ENCODE measurements at places on chromosomes 5 and 9.
A peak's percentile ranks its signal among the peaks of the same experiment; 100 is the strongest.

GRCh38 chr9:130921300-130921988 is 17.6 kb downstream of the FIBCD1 start:
- no peak for DNase-seq

DNA sequence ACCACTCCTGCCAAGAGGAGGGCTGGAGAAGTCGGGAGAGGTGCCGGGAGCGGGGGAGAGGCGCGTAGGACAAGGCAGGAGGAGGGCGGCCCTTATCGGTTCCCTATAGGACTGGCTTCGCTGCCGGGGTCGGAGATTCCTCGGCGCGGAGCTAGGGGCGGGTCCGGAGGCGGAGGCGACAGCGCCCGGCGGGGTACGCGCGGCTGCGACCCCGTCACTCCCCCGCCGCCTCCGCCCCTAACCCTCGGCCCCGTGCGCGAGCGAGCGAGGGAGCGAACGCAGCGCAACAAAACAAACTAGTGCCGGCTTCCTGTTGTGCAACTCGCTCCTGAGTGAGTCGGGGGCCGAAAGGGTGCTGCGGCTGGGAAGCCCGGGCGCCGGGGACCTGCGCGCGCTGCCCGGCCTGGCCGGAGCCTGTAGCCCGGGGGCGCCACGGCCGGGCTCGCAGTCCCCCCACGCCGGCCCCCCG is 2.0 kb downstream of the GLIS3 start:
- peak; percentile 32 for DNase-seq

GRCh38 chr9:36401164-36401740 is 1.2 kb upstream of the RNF38 start:
- DNase-seq: no peak

GRCh38 chr9:76926324-76926741 is 20.4 kb upstream of the PRUNE2 start:
- no peak for DNase-seq

GRCh38 chr5:78399116-78399515 is 38.7 kb downstream of the SCAMP1 start:
- DNase-seq: no peak

DNA sequence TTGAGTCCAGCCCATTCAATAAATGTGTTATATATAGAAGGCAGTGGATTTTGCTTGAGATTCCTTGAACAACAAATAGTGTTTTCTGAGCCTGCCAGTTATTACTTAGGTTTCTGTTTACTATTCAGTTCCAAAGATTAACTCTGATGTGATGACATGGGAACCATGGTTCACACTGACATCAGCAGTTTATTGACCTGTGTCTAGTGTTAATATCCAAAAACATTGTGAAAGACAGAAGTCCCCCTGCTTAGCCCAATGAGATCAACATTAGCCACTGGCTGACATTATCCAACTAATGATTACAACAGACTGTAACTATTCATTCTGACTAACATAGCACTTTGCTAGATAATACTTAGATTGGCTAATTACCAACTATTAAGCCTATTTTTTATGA is 14.9 kb downstream of the APBA1 start:
- DNase-seq: no peak

GRCh38 chr9:124602204-124602603 is 95.0 kb upstream of the NR5A1 start:
- no peak for DNase-seq

DNA sequence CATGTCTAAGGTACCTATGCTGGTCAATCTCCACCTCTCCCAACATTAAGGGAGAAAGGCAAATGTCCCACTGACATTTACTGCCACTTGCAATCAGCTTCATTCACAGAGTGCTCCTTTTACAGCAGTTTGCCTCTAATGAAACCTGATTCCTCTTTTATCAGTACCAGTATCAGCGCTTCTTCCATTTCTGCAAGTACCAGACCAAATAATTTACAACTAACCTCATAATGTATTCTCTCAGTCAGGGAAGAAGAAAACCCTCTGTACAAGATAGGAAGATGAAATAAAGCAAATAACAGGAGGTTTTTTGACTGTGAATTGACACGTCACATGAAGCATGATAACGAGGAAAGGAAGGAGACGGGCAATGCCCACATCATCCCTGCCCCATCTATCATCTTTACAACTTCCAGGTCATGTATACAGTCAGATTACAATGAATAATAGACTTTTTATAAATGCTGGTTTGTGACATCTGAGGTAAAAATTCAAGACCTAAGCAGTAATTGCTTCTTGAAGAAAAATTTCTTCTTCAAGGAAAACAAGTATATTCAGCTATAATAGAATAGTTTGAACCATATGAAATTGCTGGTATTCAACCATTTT is 21.9 kb downstream of the ABITRAM start:
- DNase-seq: no peak

DNA sequence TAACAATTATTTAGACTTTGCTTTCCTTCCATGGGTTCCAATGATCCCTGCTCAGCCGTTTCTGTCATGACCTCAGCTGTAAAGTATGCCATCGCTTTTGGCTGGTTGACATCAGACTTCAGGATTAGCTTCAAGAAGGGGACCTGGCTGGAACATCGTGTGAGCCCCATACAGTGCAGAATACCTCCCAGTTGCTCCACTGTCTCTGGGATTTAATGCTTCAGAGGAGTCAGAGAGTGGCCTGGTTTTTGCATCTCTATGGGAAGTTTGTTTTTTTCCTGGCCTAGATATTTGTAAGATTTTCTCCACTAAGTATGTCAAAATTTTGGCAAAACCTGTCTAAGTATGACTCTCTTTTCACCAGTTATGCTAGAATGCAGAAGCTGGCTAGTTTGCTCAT is 216.9 kb downstream of the GABBR2 start:
- DNase-seq: no peak

- no peak for DNase-seq
Measured at GRCh38 chr9:126154869-126155268, 171.8 kb upstream of the MVB12B start.

DNA sequence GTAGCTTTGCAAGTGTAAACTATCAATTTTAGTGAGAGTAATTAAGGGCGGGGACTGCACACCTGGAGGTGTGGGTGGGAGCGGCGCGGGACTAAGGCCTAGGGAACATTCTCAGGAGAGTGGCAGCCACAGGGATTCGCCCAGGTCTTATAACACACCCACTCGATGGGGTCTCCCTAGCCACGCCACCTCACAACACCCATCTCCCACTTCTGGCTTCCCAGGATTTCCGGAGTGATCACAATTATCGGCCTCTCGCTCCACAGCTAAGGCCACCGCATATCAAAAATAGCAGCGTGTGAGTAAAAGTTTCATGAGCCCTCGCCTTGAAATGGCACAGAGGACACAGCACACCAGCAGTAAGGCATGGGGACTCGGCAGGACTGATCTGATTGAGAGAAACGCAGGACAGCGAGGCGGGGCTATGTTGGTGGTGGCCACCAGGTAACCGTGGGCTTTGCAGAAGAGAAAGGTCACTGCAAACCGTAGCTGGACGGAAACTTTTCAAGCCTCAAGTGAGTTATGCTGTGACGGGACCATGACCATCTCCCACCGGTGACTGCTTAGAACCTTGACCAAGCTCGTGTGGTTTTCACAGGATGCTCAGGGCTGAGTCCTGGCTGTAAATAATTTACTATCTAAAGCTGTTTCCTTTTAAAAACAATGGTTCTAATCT is 1.1 kb upstream of the LPAR1 start:
- DNase-seq: no peak

- DNase-seq: no peak
Measured at GRCh38 chr5:125575891-125576505, 829.6 kb upstream of the ZNF608 start.

GRCh38 chr5:2112173-2113025 is 229.7 kb upstream of the IRX4 start:
- no peak for DNase-seq

DNA sequence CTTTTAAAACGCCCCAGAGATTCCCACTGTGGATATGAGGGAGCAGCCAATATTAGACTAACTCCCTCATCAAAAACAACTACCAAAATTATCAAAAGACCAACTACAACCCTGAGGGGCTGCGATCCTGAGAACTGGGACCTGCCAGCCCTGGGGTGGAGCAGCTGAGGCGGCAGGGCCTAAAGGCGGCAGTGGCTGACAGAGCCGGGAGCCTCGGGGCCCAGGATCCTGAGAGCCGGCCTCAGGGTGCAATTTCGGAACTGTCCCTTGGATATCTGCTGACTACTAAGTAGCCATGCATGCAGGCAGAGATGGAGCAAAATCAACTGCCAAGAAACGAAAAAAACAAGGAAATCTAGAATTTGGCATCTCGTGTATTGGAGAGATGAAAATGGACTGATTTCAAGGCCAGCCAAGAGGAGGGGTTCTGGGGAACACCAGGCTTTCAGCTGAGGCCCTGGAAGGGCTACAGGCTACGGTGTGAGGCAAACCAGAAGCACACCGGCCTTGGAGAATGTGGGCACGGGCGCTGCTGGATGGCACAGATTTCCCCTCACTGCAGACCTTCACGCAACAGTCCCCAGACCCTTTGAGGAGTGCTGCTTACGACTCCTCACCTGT is 63.6 kb upstream of the UBAC1 start:
- DNase-seq: no peak

GRCh38 chr9:137166380-137167229 is 3.2 kb downstream of the LRRC26 start:
- no peak for DNase-seq

- no peak for DNase-seq
Measured at GRCh38 chr5:113099822-113100221, 123.2 kb downstream of the DCP2 start.

DNA sequence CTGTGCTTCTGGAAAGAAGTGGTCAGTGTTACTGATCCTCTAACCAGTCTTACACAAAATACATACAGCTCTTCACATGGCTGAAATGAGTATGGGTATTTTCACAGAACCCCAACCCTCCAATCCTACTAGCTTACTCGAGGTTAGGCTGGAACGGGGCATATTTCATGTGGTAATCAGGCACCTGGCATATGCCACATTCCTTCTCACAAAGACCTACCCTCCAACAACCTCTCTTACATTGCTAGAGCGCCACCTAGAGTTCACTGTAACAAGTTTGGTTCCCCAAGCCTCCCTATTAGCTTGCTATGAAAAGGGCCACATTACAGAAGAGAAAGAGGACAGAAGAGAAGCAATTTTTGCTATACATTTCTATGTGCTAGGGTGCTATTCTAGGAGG is 597.3 kb downstream of the PRELID2 start:
- no peak for DNase-seq

GRCh38 chr5:64838376-64838775 is 69.6 kb downstream of the CWC27 start:
- DNase-seq: no peak

DNA sequence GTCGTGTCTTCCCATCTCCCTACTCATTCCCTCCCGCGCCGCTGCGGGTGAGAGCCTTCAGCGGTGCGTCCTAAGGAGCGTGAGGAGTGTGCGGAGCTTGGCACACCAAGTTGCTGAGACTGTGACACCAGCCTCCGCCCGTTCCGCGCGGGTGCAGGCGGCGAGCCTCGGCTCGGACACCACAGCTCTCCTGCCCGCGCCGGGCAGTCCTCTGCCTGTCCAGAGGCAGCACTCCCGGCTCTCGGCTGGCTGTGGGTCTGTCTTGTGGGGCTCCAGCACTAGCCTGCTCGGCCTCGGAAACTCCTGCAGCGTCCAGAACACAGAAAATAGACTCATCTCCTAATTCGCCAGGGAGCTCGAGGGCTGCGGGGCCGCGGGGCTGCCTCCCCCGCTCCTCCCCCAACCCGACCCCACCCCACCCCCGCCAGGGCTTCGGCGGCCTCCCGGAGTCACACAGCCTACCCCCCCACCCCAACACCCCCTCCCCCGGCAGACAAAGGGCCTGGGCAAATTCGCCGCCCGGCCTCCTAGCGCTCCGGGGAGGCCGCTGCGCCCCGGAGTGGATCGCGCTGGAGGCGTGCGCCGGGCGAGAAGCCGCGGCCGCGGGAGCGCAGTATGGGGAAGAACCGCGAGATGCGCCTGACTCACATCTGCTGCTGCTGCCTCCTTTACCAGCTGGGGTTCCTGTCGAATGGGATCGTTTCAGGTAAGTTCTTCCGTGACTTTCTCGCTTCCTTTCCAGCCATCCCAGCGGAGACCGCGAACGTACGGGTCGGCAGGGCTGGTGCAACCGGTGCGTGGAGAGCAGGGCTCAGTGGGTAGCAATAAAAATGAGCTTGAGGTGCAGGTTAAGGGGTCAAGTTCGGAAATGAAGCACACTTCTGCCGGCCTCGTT is at the start of gene ADAMTS19:
Gene ADAMTS19 (plus strand): TSS at position 522 of the 895 bp plus-strand sequence. CDS start 94 bp downstream, at position 616.
- DNase-seq: no peak

DNA sequence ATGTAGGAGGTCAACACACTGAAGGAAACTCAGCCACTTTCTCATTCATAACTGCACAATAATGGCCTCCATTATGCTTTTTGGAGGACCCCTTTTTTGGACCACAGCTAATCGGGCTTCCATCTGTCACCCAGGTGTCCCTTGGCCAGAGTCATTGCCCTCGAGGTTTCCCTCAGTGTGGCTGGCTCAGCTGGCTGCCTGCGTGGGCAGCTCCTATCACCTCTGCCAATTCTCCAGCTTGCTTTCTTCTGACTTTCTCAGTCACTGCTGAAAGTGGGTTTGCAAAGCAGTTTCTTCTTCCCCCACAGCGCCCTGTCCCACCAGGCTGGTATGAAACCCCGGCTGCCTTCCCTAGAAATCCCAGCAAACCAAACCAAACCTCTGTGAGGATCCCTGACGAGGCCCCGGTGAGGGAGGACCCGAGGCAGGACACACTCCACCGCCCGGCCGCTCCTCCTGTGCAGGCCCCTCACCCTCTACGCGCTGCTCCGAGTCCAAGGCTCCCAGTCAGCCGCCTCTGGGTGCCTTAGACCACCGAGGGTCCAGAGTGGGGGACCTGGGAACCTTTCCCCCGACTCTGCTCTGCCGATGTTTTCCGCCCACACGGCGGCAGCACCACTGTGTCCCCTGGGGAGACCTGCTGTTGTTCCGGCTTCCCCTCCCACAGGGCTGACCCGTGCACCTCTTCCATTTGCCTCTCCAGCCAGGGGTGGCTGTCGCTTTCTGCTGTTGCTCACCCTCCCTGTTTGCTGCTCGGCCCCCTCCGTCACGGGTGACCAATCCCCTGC is 109.5 kb downstream of the TENT4A start:
- DNase-seq: no peak

GRCh38 chr9:106885451-106885850 is 22.5 kb downstream of the ZNF462 start:
- no peak for DNase-seq

DNA sequence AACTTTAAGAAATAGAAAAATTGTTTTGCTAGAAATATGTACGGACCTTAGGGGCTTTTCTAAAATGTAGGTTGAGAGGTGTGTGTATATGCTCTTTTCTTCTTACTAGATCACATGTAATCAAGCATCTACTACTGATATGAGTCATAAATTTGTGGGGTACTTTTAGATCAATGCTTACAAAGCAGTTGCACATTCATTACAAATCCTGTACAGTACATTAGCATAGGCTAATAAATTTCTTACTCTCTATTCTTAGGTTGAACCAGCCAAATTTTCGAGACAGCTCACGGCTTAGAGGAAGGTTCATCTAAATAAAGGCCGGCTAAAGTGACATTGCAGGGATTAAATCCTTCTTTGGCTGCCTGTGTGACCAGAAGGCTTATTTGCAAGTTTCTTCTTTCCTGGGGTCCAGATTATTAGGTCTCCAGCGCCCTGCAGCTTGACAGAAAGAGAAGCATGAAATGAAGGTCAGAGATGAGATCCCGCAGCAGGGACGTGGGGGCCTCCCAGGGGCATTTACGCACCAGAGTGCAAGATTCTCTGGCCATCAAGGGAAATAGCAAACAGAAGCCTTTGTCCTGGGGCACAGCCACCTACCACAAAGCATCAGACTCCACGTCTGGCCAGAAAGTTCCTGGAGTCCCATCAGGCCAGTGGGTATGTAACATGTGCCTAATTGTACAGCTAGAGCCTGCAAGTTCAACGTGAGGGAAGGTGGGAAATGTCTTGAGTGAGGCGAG is 53.0 kb downstream of the NIM1K start:
- DNase-seq: no peak

GRCh38 chr9:121972501-121972981 is 120.6 kb downstream of the TTLL11 start:
- DNase-seq: no peak

- DNase-seq: no peak
Measured at GRCh38 chr5:150400316-150401075, 12.2 kb downstream of the CD74 start.

Data from stimulated activated CD4-positive, alpha-beta T cell treated with anti-CD3 and anti-CD28 coated beads, TNF-alpha, amount 100 ng/mL, for 4 hours (primary cell).